Cortex of kidney (tissue), 1 donor: ENCODE measurements at places on chromosomes 13 and 19.

DNA sequence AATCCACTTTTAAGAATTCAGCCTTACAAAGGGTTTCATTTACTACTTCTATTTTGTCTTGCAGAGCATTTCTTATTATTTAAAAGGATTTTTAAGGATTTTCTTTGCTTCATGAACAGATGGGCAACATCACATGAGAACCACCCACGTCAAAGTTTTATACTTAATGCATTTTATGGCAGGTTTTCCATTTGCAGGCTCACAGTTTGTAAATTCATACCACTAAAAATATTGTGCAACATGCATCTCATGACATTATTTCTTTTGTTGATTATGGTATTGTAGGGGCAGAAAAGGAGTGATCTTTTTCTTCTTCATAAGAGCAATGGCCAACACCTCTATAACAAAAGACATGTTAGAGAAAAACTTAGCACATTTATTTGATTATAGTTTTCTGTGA lies 554.0 kb upstream of the SPRY2 start:
- DNase-seq = no peak

DNA sequence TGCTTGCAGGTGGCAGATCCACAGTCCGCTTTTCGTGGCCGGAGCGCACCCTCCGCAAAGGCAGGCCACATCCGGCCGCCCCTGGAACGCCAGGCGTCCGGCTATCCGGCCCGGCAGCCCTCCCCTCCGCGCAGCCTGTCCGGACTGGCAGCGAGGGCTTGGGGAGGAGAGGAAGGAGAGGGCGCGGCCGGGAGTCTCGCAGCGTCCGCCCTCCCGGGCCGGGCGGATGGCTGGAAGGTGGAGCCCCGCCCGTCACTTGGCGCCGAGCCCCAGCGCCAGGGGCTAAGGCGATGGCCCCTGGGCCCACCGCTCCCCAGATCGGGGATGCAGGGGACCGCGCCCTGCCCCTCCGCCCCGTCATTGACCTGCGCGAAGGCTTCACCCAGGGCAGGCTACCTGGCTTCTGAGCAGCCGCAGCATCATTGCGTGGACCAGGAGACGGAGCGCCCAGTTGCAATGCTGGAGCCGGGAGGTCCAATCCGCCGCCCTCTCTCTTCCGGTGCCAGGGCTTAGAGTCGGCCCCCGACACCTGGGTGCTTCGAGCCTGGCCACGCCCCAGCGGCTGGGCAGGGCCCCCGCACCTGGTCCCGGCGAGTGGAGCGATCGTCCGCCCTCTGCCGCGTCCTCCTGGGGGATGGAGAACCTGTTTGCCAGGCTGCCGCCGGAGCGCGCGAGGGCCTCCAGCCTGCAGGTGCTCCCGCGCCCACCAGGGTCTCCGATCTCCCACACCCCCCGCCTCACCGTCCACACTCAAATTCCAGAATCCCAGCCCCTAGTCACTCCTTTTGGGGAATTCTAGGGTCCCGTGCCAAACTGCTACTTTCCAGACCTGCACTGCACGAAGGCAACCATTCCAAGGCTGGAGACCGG lies at the start of gene FUT1:
Gene FUT1 (minus strand): TSS at position 146 of the 870 bp plus-strand sequence. CDS start 1,360 bp downstream, outside the sequence.
- DNase-seq = no peak

DNA sequence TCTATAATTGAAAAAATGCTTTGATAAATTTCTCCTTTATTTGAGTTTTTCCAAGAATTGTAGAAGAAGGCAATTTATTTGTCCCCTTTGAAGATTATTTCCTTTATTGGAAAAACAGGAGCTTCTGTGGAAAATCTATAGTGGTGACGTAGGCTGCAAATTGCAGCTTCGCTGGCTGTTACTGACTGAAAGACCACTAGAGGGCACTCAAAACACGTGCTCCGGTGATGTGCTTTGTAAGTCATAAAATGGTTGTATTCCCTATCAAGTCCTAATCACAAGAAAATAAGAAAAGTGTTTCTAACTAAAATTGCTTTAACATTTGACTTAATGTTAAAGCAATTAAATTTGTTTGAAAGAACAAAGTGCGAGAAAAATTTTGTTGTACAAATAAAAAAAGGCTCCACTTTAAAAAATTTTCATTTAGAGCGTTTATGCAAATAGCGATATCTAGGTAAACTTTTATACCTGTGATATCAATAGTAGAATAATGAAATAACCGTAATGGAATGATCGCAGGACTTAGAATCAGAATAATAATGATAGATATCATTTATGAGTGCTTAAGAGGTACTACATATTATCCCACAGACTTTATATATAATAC lies 638.2 kb upstream of the SPRY2 start:
- DNase-seq = no peak

DNA sequence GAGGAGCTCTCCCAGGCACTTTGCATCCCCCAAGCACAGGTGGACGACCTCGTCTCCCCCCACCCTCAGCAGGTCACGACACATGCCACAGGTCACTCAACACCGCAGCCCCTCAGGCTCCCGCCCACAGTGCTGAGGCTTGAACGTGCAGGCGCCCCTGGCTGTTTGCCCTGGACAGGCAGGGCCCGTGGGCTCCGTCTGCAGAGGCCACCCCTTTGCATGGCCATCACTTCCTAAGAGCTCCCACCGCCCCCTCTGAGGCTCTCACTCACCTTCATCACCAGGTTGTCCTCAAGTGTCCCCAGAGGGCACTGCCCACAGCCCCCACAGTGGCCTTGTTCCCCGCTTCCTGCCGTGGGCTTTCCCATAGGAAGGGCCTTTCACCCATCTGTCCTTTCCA lies 132.1 kb upstream of the MCF2L start:
- DNase-seq = no peak

DNA sequence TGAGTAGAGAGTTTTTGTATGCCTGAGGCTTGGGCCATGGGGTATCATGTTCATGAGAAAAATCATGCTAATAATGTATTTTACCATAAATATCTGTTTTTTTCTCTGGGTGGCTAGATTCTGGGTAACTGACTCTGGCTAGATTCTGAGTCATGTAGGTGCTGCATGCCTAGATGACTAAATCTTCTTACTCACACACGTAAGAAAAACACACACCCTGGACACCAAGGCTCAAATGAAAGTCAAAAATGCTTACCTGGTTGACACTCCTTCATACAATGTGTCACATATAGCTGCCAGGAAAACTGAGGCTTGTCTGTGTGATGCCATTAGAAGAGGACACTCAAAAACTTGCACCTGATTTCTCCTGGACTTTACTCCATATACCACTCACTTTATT lies 597.4 kb upstream of the SLITRK1 start:
- DNase-seq = no peak
